Activated gamma-delta T cell treated with anti-CD3 and anti-CD28 coated beads, Interleukin-2, amount 50 U/mL, for 16 hours (primary cell): ENCODE measurements at places on chromosomes 12 and 14.

DNA sequence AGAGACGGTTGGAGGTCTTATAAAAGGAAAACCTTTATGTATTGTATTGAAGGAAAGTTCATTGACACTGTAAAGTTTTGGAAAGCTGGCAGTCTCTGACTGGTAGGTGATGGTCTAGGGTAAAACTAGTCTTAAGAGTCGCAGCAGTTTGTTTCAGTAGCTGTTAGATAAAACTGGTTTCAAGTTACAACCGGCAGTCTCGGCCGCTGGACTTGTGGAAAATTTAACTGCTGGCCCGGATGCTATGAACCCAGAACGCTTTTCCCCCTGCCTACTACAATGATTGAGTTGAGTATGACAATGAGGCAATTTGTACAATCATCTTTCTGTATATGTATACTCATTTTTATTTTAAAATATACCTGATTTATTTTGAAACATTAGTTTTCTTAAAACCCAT, 1426.9 kb downstream of the AACS start:
- no peak for DNase-seq

GRCh38 chr14:75861161-75861621, 120.6 kb downstream of the TGFB3 start:
- DNase-seq = no peak

DNA sequence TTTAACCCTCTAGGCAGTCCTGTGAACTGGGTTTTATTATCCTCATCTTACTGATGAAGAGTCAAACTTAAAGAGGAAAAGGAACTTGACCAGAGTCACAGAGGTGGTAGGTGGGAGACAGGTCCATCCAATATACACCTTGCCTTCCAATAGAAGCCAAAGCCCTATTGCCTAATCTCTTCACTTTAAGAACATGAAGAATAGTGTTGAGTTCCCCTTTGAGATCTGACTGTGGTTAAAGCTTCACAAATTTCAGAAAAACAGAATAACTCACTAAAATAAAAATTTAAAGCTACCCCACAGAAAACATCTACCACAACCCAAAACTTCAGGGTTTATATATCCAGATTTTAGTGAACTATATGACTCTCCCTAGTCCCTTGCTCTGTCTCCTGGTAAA, 115.4 kb downstream of the ETV6 start:
- DNase-seq = no peak

DNA sequence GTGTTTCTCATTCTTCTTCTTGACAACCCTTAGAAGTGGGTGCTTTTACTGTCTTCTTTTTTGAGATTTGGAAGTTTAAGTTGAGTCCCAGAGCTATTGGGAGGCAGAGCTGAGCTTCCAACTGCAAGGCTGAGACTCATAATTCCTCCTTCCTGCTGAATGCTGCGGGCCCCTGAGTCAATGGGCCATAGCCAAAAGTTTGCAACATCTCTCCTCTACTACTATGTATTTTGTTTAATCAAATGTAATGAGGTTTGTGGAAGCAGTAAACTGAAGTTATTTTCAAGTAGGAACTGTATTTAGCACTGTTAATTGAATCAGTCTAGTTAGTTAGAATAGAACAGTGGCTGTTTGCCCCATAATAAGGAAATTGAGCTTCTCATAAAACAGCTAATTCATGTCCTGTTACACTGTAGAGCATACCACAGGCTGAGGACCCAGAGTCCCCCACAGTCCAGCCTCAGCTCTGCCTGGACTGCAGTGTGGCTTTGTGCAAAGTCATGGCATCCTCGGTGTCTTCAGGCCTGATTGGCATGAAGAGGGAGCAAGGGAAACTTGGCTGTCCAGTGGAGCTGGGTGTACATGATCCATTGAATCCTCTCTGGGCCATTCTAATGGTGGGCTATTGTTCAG, 631.7 kb downstream of the VRK1 start:
- DNase-seq = no peak

DNA sequence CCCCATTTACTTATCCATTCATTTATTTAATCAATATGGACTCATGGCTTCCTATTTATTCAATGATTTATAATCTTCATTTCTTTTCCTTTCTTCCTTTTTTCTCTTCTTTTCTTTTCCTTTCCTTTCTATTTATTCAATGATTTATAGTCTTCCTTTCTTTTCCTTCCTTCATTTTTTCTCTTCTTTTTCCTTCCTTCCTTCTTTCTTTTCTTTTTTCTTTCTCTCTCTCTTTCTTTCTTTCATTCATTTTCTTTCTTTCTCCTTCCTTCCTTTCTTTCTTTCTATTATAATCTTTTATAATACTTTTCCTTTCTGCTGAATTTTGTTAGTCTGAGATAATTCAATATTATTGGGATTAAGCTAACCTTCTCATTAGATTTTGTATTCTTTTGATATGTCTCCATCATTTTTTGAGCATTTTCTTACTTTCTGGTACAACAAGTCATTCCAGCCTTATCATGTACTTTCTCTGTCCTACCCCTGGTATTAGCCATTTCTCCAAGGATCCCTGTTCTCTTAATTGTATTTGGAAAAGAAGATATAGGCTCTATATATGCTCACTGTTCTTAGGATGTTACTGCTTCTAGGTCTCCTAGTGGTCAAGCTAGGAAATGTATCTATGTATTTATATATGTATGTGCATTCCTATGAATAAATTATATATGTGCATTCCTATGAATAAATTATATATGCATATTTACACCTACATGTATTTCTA, 12.1 kb downstream of the LACRT start:
- DNase-seq = no peak

DNA sequence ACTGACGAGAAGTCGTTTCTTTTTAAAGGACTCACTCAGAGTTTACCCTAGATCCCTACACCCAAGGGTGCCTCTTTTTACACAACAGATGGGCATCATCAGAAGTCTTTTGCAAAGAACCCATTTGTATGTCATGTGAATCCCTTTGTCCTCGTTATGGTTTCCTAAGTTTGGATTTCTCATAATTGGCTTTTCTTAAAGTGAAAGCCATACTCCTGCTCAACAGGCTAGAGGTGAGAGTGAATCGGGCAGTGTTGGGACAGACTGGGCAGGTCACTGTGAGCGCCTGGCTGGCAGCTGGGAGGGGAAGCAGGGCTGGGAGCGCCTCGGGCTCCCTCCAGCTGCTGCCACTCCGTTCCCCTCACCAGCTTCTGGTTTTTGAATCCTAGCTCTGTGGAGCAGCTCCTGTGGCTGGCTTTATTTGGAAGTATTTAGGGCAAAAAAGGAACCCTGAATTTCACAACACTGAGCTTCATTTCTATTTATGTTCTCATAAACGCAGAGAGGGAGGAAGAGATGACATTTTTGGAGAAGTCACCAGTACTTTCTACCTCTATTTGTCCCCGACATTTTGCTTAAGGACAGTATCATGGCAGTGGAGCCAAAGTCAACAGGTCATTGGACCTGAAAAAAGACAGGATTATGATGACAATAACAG, 63.8 kb upstream of the ACTN1 start:
- no peak for DNase-seq

GRCh38 chr12:41367726-41368405, 179.7 kb downstream of the PDZRN4 start:
- DNase-seq = no peak

DNA sequence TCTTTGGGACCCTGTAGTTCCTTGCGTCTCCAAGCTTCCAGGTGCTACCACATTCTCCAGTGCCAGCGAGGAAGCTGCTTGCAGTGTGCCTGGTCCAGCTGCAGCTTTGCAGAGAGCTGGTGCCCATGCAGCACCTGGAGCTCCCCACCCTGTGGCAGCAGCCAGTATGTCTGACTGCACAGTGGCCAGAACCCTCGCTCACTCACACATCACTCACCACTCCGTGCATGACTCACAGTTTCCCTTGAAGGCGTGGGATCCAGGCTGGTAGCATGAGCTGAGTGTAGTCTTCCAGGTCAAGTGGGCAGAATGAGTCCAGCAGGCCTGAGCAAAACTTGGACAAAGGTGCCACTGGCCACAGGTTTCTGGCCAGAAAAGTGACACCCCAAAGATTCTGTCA, 33.6 kb downstream of the SDR9C7 start:
- DNase-seq = no peak

- no peak for DNase-seq
These were observed 65.2 kb upstream of the STK38L start for GRCh38 chr12:27178723-27179399.

GRCh38 chr14:59772233-59772632, 98.3 kb downstream of the RTN1 start:
- DNase-seq = no peak

DNA sequence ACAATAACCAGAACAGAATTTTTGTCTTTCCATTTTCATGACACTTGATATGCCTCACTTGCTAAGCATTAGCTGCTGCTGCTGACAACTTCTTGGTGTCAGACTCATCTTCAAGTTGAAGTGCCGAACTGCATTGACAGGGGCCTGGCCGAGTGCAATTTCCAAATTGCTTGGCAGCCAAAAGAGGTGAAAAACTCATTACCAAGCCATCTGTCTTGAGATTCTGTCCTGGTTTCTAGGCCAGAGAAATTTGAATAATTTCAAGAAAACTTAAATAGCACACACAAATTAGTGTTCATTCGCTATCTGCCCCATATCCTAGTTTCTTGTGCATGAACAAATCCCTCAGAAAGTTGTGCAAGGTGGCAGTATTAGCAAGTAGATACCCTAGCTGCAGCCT, 165.3 kb upstream of the RASSF8 start:
- DNase-seq = no peak

DNA sequence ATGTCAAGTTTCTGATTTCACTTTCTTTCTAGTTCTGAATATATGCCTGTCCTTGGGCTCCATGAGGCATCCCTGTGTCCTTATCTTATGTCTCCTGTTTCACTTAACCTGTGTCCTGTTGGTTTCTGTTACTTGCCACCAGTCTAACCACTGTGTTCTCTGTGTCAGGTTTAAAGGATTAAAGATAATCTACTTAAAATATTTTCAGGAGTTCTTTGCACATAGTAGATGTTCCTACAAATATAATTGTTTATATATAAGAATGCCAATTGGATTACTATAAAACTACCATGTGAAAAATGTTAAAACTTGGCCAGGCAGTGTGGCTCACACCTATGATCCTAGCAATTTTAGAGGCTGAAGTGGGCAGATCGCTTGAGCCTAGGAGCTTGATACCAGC, 406.4 kb downstream of the CCER1 start:
- no peak for DNase-seq

GRCh38 chr14:89731396-89731933, 223.1 kb downstream of the EFCAB11 start:
- no peak for DNase-seq

GRCh38 chr12:120110550-120111501, 5.7 kb downstream of the RAB35 start:
- DNase-seq = peak; percentile 29

DNA sequence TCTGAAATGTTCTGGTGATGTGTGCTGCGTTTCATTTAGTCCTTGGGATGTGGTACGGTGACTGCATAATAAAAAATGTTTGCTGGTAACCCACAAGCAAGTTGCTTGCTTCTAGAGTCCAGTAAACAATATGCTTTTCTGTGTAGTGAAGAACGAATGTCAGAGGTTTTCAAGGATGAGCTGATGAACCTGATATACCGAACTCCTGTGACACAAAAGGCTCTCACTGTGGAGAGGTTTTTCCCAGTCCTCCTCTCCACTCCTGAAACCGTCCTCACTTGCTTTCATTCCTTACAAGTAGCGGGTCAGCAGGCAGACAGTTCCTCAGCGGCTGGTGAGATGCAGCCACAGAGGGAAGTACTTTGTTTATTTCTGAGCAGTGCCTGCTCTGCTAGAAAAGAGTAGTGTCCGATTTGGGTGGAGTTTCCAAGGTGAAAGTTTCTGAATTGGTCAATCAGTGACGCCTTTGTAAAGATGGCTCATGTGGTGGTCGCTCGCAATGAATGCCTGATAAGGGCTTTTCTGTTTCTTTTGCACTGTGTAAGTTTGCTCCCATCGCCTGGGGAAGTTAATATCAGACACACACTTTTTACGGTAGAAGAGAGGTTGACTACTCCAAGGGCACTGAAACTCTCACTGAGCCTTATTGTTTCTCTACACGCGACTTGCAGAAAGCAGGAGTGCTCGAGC, 3.0 kb downstream of the ETV6 start:
- no peak for DNase-seq

DNA sequence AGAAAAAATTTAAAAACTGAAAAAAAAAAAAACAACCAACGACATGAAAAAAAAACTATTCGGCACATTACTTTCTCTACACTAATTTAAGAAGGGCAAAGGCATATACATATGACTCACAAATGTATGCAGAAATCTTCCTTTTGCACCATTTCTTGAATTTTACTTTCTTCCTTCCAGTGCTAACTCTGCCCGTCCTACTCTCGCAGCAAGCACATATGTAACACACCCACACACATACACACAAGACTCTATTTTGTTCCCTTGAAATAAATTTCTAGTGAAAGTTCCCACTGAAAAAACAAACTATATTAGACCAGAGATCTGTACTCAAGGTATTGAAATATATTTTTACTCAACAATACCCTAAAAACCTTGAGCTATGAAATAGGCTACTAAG, 14.6 kb downstream of the BTG1 start:
- DNase-seq = no peak

DNA sequence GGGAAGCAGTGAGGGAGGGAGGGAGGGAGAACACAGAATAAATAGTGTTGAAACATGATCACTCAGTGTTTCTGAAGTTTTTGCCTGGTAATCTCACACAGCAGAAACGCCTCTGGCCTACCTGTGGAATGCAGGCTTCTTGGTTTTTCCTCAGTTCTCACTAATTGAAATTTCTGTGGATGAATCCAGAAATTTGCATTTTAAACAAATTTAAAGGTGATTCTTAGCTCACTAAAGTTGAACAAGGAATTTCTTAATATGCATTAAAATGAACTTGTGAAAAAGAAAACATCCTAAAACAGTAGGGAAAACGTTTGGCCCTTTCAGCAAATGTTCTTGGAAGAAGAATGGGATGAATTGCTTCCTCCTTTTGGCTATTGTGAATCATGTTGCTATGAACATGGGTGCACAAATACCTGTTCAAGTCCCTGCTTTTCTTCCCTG, 1.4 kb downstream of the RNASE9 start:
- DNase-seq = no peak

DNA sequence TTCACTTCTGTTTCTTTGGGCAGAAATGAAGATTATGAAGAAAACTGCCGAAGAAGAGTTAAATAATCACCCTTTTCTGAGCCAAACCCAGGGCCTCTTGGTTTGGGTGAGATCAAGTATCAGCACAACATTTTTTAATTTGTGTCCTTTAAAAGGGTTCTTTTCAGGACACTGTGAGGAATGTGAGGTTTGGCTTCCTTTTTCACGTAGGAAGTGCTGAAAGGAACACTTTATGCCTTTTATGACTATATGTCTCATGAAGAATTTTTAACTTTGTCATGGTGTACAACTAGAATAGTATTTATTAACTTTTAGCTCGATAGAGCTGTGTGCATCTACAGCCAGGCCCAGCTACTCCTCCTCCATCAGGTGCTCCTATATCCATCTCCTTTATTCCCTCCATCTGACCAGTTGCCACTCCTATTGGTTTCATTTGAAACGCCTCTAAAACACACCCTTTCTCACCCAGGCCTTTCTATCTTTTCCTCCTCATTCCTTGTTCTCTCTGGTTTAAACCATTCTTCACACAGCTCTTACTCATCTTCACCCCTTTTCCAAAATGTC, 103.6 kb upstream of the LRIG3 start:
- DNase-seq = no peak

GRCh38 chr14:89190765-89191513, 226.1 kb downstream of the FOXN3 start:
- DNase-seq = no peak
